Activated CD8-positive, alpha-beta memory T cell treated with anti-CD3 and anti-CD28 coated beads for 1 hour (primary cell): ENCODE measurements at places on chromosomes 4 and X.

DNA sequence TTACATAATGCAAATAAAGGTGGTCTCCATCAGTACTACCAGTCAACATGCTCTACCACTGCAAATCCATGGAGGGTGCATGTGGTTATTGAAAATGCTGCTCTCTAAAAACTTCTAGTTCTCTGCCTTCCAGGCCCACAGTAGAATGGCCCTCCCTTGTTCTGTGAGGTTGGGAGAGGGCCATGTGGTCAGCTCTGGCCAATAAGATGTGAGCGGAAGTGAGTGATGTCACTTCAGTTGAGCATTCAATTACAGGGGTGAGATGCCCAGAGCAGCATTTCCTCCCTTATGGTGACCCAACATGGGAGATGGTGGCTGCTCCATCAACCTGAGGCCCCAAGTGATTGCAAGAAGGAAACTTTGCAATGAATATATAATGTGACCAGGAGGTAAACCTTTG lies 148.8 kb downstream of the CPEB2 start:
- DNase-seq: no peak

- no peak for DNase-seq
Observed at GRCh38 chr4:163587867-163588266, 93.4 kb downstream of the TMA16 start.

DNA sequence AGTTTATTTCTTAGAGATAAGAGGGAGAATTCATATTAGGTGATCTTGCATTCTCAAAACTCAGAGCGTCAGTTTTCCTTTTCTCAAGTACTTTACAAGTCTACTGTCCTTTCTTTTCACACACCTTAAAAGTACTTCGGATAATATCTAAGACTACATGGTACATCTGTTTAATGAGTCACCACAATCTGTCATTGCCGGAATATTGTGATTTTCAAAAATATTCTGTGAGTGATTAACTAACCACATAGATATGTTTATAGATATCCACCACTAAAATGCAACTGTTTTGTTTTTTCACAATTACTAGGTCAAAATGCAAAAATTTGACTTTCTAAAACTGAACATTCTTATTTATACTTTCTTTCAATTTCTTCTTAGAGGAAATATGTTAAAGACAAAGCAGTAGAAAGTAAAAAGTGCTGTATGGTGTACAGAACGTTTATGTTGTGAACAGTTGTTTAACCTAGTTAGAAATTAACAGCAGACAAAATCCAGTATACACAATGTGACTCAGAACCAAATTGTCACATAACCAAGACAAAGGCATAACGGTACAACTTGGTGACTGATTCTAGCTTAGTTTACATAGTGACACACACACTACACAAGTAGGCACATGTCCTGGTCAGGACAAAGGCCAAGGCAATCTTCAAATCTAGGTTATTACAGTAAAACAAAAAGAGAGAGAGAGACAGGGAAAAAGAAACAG lies 482.9 kb downstream of the NAF1 start:
- DNase-seq: no peak

DNA sequence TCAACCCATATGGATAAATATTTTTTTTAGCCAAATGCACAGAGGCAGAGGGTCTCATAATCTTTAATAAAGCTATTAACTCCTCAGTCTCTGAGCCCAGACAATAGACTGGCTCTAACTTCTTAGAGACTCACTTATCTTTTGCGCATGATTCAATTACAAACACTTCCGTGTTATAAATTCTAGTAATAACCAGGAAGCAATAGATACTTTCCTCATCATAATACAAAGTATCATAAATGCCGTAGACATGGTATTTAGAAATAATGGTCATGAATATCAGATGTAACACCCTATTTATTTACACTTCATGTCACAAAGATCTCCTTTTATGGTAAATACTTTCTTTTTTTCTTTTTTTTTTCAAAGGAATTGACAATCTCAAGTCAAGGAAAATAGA lies 4.4 kb upstream of the GIMD1 start:
- DNase-seq: no peak

GRCh38 chr4:159503236-159504008 lies 400.5 kb downstream of the RAPGEF2 start:
- no peak for DNase-seq

DNA sequence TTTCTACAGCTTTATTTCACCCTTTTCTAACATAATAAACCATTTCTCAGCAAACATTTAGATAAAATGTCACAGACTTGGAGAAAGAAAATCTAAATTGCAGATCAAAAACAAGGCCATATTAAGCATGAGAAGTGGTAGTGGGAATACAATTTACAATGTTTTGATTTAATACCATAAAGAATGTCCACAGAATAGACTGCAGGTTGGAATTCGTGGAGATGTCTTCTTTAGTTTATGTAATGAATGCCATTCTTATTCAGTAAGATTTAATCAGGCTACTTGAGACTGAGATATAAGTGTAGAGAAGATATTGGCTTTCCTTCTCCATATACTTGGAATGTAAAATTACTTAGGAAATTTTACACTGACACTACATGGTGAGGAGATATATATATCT lies 91.9 kb upstream of the ZFP42 start:
- no peak for DNase-seq

DNA sequence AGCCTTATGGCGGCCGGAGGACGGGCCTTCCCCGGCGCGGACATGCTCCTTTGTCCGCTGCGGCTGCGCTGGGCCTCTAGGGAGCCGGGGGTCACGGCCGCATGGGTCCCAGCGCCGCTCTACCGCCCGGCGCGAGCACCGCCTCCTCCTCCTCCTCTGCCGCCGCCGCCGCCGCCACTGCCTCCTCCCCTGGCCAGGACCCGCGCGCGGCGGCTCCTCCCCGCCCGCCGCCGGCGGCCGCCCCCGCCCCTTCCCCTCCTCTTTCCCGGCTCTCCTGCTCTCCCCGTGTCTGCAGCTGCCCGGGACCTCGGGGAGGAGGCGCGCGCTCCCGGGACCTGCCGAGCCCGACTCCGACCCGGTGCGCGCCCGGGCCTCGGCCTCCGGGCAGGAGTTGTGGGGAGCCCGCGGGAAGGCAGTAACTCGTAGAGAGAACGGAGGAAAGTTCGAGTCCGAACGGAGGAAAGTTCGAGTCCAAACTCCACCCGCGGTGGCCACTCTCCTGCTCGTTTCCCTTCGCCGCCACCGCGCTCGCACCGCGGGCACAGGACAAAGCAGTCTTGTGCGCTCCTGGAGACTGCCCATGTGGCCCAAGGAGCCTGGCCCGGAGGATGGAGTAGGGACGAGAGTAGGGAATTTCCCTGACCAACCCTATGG lies at the start of gene ADGRA3:
ADGRA3 (minus strand) TSS at position 179 of the 654 bp plus-strand sequence. CDS start 282 bp downstream, outside the sequence.
- no peak for DNase-seq

- DNase-seq: peak; percentile 78
Observed at GRCh38 chr4:128809477-128810330, at the start of gene JADE1. JADE1 (plus strand) TSS chr4:128809700; CDS start chr4:128831759, 22,059 bp downstream.
